Thoracic aorta (tissue), 2 donors: ENCODE measurements at places on chromosomes 5 and 9.

DNA sequence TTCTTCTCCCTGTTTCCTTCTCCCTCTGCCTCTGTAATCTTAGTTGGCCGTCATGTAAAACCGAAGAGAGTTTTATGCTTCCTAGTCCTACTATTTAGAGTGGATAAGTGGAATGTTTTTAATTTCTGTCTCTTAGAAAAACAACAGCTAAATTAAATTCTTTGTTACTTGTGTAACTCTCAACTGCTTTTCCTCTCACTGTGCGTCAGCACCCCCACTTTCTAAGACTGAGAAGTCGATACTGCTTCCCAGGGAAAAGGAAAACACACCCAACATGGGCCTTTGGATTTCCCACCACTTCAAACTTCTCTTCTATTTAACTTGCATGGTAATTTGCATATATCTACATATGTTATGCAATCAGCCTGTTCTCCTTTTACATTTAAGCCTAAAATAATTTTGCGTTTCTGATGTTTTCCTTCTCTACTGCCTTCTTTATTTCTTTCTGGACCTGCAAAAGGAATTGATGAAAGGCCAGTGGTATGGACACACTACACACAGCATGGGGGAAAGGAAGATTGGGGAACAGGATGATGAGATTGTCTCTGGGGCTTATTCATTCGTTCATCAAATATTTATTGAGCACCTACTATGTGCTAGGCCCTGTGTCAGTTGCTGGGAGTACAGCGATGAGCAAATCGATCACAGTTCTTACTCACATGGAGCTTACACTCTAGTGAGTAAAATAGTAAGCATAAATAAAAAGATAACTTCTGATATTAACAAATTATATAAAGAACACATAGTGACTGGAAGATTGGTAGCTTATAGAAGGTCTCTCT lies 52.5 kb upstream of the CTNNA1 start:
- no peak overlapping the region for H3K4me3 ChIP-seq
- no peaks in the 10 kb centered on the region for H3K27me3 ChIP-seq
- no peaks in the 10 kb centered on the region for H3K36me3 ChIP-seq
- peaks cover 8% of the 10 kb centered on the region for H3K4me1 ChIP-seq
- no peak for DNase-seq

- no peaks in the 10 kb centered on the region for H3K27me3 ChIP-seq
- H3K27ac ChIP-seq, result no peak overlapping the region
- no peak overlapping the region for H3K4me3 ChIP-seq
These were observed 218.6 kb downstream of the PAPPA start for GRCh38 chr9:116372081-116372673.

GRCh38 chr5:175745210-175745609 lies 87.3 kb downstream of the HRH2 start:
- no peaks in the 10 kb centered on the region for H3K36me3 ChIP-seq
- H3K4me3 ChIP-seq, result no peak overlapping the region
- no peak for DNase-seq
- H3K27me3 ChIP-seq, result no peaks in the 10 kb centered on the region
- no peak overlapping the region for H3K27ac ChIP-seq
- H3K4me1 ChIP-seq, result no peaks in the 10 kb centered on the region

- no peak overlapping the region for H3K27ac ChIP-seq
- no peaks in the 10 kb centered on the region for H3K27me3 ChIP-seq
- no peak overlapping the region for H3K4me3 ChIP-seq
- no peaks in the 10 kb centered on the region for H3K36me3 ChIP-seq
- no peaks in the 10 kb centered on the region for H3K4me1 ChIP-seq
- DNase-seq, result no peak
These were observed 434.1 kb downstream of the RAB3C start for GRCh38 chr5:59016925-59017324.

GRCh38 chr5:40395251-40395650 lies 284.5 kb upstream of the PTGER4 start:
- H3K4me3 ChIP-seq, result no peak overlapping the region
- H3K4me1 ChIP-seq, result no peaks in the 10 kb centered on the region
- DNase-seq, result no peak
- H3K36me3 ChIP-seq, result no peaks in the 10 kb centered on the region
- H3K27ac ChIP-seq, result no peak overlapping the region

- no peak for DNase-seq
- H3K36me3 ChIP-seq, result no peaks in the 10 kb centered on the region
- H3K27me3 ChIP-seq, result no peaks in the 10 kb centered on the region
- no peak overlapping the region for H3K4me3 ChIP-seq
These were observed 116.6 kb upstream of the DPYSL3 start for GRCh38 chr5:147626464-147626863.

GRCh38 chr5:147485046-147485445 lies 24.8 kb downstream of the DPYSL3 start:
- no peaks in the 10 kb centered on the region for H3K36me3 ChIP-seq
- no peak for DNase-seq
- peaks cover 45% of the 10 kb centered on the region for H3K4me1 ChIP-seq
- H3K4me3 ChIP-seq, result peak overlapping the region; percentile 54

DNA sequence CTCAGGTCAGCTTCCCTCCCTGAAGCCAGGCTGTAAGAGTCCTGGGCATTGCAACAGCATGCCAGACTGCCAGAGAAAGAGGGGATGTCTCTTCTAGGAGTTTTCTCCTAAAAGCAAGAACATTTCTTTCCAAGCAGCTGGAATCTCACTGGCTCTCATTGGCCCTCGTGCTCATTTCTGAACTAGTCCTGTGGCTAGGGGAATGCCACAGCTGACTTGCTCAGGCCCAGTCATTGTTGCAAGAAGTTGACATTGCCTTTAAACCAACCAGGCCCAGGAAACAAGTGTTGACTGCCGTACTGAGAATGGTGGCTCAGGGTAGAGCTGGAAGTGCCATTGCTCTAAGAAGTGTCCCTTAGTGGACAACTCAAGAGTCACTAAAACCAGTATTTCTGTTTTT lies 15.0 kb upstream of the CEP120 start:
- H3K4me1 ChIP-seq, result no peaks in the 10 kb centered on the region
- H3K27me3 ChIP-seq, result no peaks in the 10 kb centered on the region
- H3K27ac ChIP-seq, result no peak overlapping the region
- H3K36me3 ChIP-seq, result no peaks in the 10 kb centered on the region
- H3K4me3 ChIP-seq, result no peak overlapping the region
- DNase-seq, result no peak

DNA sequence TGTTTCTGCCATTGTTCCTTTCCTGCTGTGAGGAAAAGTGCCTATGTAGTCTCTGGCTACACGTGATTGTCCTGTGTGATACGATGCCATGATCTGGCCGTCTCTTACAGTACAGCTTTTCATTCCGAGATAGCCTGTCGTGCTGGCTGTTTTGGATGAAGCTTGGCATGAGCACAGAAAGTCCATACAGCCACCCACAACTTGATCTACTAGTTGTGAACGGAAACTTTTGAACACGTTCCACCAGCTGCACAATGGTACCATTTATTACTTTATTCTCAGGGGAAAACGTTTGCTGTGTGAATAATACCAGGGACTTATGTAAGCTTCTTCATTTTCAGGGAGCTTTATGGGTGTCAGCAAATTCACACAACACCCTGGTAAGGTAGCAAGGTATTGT lies 217.6 kb upstream of the ANKRD55 start:
- H3K27ac ChIP-seq, result no peak overlapping the region
- H3K27me3 ChIP-seq, result no peaks in the 10 kb centered on the region
- no peak for DNase-seq
- no peaks in the 10 kb centered on the region for H3K4me1 ChIP-seq

DNA sequence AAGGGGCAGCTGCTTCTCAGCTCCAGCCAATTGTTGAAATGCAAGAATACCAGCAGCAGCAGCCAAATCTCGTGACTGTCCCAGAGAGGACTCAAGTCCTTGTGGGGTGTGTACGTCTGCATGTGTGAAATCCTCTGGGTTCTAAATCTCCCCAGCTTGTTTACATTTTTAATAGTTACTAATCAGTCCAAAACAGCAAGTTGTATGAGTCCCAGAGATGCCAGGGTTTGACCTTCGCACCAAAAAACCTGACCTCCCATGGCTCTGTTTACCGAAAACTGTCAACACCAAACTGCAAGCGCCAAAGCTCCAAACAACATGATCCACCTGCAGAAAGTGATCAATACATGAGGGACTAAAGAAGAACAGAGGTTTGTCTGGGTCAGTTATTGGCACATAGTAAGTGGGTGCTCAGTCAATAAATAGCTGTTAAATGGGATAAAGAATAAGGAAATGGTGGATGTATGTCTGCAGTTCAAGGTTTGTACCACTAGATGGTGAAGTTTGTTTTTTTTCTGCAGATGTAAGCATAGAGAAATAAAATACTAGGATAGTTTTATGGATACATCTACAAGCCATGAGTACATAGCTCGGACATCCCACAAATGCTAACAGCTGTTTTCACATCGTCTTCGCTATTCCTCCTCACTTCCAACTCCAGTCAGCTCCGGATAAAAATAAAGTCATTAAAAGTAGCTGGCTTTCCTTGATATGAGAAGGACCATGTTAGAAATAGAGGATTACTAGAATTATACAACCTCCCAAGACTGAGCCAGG lies 85.3 kb upstream of the ADRB2 start:
- H3K4me3 ChIP-seq, result no peak overlapping the region
- H3K27ac ChIP-seq, result no peak overlapping the region
- no peaks in the 10 kb centered on the region for H3K36me3 ChIP-seq
- peaks cover 34% of the 10 kb centered on the region for H3K4me1 ChIP-seq

GRCh38 chr9:84953797-84954705 lies 284.5 kb downstream of the NTRK2 start:
- no peaks in the 10 kb centered on the region for H3K4me1 ChIP-seq
- no peaks in the 10 kb centered on the region for H3K27me3 ChIP-seq
- no peak overlapping the region for H3K4me3 ChIP-seq
- no peak overlapping the region for H3K27ac ChIP-seq
- no peaks in the 10 kb centered on the region for H3K36me3 ChIP-seq

GRCh38 chr9:127550282-127550681 lies 61.8 kb upstream of the STXBP1 start:
- peaks cover 34% of the 10 kb centered on the region for H3K4me1 ChIP-seq
- DNase-seq, result no peak
- no peak overlapping the region for H3K27ac ChIP-seq
- H3K4me3 ChIP-seq, result no peak overlapping the region

DNA sequence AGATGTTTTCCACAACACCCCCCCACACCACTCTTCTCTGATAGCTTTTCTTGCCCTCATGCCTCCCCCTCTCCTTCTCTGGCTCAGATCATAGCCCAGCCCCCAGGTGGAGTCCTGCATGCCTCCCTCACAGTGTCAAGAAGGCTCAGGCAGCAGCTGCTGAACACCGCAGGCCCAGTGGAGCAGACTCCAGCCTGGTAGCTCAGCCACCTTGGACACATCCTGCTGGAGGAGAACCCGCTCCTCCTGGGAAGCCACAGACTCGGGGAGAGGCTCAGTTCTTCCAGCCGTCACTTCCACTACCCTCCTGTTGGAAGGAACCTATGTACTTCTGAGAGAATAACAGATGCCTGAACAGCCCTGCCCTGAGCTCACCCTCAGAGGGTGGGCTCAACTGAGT lies 143.4 kb downstream of the SPOCK1 start:
- no peaks in the 10 kb centered on the region for H3K27me3 ChIP-seq
- H3K4me1 ChIP-seq, result no peaks in the 10 kb centered on the region
- no peak overlapping the region for H3K4me3 ChIP-seq
- H3K36me3 ChIP-seq, result no peaks in the 10 kb centered on the region
- H3K27ac ChIP-seq, result no peak overlapping the region

DNA sequence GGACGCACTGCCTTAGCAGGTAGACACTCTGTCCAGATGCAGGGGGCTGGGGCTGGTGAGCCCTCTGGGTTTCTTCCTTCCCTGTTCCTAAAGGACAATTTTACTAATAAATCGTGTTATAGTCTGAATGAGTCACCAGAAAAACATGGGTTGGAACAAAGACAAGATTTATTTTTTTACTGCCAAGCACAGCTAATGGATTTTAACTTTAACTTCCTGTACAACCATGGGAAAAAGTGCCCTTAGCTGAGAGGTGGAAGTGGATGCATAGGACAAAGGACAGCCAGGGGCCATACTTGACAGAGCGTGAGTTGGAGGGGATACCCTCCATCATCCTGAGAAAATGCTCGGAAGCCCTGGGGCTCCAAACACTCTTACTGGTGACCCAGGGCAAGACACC lies 300.7 kb downstream of the MSX2 start:
- no peaks in the 10 kb centered on the region for H3K4me1 ChIP-seq
- DNase-seq, result no peak
- H3K27ac ChIP-seq, result peak overlapping the region; percentile 67
- H3K4me3 ChIP-seq, result peak overlapping the region; percentile 3

- no peak overlapping the region for H3K4me3 ChIP-seq
- no peak for DNase-seq
- peak overlapping the region; percentile 57 for H3K27ac ChIP-seq
- H3K4me1 ChIP-seq, result peaks cover 31% of the 10 kb centered on the region
- no peaks in the 10 kb centered on the region for H3K36me3 ChIP-seq
These were observed 32.9 kb upstream of the GPR21 start for GRCh38 chr9:123000371-123001068.

DNA sequence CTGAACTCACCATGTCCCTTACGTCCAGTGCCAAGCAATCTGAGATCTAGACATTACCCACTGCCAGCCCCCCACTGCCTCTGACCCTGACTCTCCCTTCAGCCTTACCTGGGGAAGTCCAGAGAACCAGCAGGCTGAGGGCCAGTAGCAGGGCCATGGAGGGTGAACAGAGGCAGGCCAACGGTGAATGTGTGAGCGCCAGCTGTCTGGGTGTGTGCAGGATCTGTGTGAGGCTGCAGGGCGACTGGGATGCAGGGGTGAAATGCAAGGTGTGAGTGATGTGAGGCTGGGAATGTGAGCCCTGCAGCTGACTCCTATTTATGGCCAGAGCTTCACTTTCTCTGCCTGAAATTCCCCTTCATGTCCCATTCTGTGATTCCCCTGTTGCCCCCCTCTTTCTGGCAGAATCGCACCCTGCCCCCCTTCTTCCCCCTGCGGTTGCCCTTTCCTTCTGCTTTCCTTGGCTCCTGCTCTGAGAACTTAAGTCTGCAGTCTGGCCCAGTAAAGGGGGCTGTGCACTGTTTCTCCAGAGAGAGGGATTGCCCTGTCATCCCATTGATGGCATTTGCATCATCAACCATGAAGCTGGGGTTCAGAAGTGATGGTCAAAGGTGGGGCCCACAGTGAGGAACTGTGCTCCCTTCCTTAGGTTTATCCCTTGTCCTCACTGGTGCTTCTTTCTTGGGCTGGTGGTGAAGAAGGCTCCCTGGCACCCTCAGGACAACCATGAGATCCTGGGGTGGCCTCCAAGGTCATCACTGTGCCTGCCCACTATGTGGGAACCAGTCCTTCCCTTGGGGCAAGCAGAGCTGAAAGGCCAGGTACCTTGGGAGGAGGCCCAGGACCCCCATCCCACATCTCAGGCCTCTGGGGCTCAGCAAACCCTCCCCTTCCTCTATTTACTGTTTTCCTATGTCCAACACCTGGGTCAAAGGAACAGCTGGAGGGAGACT lies at the start of gene CCL19:
Gene CCL19 (minus strand): TSS at position 294 of the 953 bp plus-strand sequence. CDS start 137 bp downstream, at position 157.
- H3K4me1 ChIP-seq, result peaks cover 3% of the 10 kb centered on the region
- H3K36me3 ChIP-seq, result no peaks in the 10 kb centered on the region
- H3K27ac ChIP-seq, result no peak within 1 kb of the TSS
- no peak for DNase-seq
- H3K27me3 ChIP-seq, result no peaks in the 10 kb centered on the region

- H3K4me1 ChIP-seq, result no peaks in the 10 kb centered on the region
- no peak overlapping the region for H3K27ac ChIP-seq
These were observed 126.3 kb downstream of the HMHB1 start for GRCh38 chr5:143938230-143938629.

DNA sequence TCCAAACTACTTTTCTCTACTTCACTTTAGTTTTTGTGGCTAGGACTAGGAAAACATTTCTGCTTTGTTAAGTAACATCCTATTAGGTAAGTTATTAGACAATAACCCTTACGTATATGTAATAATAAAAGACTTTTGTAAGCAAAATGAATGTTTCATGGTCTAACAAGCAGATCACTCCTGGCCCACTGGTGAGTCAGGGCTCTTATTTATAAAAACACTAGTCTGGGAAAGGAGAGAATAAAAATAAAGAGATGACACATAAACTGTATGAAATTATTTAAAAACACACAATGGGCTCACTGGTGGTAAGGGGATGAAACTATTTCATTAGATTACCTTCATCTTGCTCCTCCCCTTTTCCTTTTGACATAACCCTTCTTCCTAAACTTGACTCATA lies 2212.2 kb upstream of the ACO1 start:
- no peak overlapping the region for H3K4me3 ChIP-seq
- no peaks in the 10 kb centered on the region for H3K36me3 ChIP-seq
- H3K27ac ChIP-seq, result no peak overlapping the region
